Stimulated activated CD8-positive, alpha-beta memory T cell treated with anti-CD3 and anti-CD28 coated beads, Interleukin-7, amount 100 ng/mL, for 24 hours (primary cell): ENCODE measurements at places on chromosomes 16 and 17.

DNA sequence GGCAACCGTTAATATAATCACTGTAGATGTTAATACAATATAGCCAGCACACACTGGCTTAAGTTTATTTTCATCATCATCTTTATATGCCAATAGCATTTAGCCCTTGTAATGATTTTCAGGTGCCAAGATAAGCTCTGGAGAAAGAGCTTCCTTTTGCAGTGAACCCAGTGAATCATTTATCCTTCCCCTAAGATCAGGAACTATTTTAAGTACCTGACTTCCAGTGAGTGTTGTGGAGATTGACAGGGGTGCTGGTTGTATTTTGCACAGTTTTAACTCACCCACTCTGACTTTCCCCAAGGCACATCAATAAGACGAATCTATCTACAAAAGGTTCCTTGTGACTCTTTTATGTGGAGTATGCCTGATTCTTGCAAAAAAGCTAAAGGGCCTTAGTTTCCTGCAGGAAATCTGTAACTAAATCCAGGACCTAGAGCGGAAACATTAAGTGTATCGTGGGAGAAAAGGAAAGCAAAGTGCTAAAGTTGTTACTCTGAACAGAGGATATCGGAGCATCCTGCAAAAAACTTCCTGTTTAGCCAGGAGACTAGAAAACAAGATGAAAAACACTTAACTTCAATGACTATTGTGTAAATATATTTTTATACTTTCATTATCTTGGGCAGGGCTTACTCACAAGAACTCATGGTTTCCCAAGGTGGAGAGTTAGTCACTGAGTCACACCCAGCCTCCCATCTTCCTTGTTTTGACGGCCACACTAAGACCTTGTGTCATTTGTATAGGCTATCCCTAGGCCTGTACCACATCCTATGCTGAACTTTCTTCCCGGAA lies 183.6 kb downstream of the MAP2K6 start:
- no peak for DNase-seq

DNA sequence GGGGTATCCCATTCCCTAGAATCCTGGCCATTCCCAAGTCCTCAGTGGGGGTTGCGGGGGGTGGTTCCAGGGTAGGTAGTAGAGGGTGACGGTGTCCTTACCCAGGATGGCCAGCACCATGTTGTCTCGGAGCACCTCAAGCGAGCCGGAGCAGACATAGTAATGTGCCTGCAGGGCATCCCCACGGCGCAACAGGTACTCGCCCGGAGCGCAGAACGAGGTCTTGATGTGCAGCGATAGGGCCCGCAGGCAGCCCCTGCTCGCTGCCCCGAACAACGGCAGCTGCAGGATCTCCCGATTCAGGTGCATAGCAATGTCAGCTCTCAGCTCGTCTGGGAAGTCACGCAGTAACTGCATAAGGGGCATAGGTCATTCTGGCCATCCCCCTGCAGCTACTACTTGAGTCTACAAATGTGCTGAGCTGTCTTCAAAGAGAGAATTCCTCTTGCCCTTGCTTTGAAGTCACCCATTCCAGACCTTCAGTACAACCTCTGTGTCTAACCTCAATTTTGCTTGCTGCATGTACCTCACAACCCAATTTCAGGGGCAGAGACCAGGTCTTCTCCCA lies 11.5 kb upstream of the RAB5C start:
- DNase-seq: no peak

DNA sequence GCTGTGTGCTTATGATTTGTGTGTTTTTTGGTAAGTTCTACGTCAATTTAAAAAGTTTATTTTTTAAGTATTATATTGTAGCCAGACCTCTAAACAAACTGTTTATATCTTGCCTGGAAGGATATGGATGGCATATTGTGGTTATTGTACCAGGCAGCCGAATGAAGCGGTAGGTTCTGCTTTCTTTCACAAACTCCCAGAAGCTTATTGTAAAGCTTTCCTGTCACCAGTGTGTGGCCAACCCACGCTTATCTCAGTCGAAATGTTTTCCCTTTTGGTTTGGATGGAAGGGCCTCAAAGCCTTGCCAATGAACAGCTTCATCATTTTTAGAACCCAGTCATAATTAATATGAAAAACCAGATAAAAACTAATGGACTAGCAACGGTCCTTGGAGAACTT lies 53.1 kb downstream of the CYB5B start:
- DNase-seq: no peak

DNA sequence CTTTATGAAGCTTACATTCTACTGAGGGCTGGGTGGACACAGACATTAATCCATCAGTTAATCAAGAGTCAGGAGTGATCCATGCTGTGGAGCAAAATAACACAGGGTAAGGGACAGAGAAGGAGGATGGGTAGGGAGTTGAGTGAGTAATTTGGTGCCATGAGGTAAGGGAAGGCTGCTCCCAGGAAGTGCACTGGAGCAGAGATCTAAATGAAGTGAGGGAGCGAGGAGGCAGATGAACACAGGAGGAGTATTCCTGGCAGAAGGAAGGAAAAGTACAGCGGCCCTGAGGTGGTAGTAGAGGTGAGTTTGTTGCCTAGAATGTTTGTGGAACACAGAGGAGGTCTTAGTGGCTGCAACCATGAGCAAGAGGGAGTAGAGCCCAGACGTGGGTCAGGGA lies 34.8 kb downstream of the ASIC2 start:
- no peak for DNase-seq

- DNase-seq: no peak
These were observed 46.6 kb upstream of the WSB1 start for GRCh38 chr17:27247071-27247957.

GRCh38 chr17:29155966-29156338 lies 24.2 kb downstream of the MYO18A start:
- no peak for DNase-seq

GRCh38 chr16:10970065-10970464 lies 25.7 kb downstream of the CLEC16A start:
- DNase-seq: no peak

DNA sequence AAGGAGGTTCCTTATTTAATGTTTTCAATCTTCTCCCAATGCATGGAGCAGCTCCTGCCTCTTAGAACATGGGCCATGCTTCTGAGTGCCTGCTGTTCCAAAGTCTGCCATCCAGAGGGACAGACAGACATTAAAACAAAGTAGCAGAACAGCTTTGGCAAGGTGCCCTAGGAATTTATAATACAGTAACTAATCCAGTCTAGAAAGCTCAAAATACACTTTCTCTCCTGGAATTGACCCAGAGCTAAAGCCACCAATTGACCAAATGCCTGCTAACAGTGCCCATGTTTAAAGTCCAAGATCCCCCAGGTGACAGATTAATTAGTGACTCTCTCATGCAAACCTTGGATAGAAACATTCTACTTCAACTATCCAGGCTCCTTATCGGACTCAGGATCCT lies 11.1 kb upstream of the CHRNE start:
- DNase-seq: no peak

GRCh38 chr17:50604513-50604912 lies 30.2 kb upstream of the ABCC3 start:
- DNase-seq: no peak

DNA sequence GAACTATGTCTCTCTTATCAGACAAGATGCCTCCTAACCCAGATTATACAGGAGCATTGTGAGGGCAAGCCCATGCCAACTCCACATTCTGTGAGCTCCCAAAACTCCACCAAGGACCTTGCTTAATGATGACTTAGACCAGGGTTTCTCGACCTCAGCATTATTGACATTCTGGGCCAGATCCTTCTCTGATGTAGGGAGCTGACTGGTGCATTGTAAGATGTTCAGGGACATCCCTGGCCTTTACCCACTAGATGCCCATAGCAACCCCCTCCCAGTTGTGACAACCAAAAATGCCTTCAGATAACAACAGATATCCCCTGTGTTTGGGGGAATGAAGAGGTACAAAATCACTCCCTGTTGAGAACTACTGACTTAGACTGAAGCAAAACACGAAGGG lies 43.6 kb downstream of the HOXB1 start:
- DNase-seq: no peak

DNA sequence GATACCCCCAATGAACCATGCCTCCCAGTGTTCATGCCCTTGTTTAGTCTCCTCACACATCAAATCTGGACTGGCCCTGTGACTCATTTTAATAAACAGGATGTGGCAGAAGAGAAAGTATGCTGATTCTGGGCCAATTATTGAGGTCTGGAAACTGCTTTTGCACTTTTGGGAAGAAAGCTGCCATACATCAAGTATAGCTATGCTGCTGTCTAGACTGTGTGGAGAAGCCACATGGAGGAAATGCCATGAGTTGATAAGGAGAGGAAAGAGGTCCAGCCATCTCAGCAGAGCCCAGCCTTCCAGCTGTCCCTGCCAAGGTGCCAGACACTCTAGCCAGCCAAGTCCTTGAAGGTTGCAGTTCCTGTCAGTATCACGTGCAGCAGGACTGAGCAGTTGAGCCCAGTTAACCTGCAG lies 16.7 kb downstream of the RPRML start:
- DNase-seq: no peak

GRCh38 chr16:10611825-10612342 lies 31.5 kb upstream of the EMP2 start:
- no peak for DNase-seq

- no peak for DNase-seq
These were observed 24.8 kb downstream of the RANBP10 start for GRCh38 chr16:67781565-67781921.

DNA sequence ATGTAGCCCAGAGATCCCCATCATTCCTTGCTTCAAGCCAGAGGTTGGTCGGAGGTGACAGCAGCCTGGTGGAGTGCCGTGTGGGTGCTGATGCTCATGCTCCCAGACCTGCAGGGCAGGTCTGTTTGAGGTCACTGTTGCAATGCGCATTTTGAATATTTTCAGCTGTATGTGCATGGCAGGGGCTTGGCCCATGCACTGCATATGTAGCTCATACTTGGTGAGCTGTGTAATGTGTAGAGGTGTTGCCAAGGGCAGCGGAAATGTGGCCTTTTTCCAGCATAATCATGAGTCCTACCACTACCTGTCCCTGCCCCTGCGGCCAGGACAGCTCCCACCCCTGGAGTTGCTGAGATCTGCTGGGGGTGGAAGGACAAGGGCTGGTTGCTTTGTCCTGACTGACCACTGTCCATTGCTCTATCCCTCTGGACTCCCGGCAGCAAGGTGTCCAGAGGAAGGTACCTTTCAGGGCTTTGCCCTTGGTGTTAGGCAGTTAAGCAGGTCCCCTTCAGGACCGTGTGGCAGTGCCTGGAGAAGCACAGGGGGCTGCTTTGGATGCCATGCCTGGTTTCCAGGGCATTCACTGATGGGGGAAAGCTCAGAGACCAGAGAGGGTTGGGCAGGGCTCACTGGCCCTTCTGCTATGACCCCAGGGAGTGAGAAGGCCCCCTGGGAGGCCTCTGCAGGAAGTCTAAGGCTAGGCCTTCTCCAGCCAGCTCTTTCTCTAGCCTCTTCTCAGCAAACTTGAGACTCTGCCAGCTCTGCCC lies 215.2 kb downstream of the NTN1 start:
- DNase-seq: no peak
